NCI-H2081 treated with DMSO at 0.1 percent for 48 hours (cell line): ENCODE measurements at places on chromosomes 1 and 21.

- no peak for DNase-seq
These were observed 130.0 kb upstream of the ZNHIT6 start for GRCh38 chr1:85838238-85838637.

GRCh38 chr1:229947968-229948367 is 119.1 kb upstream of the GALNT2 start:
- no peak for DNase-seq

- DNase-seq = no peak
These were observed 31.8 kb downstream of the AHDC1 start for GRCh38 chr1:27572019-27572678.

DNA sequence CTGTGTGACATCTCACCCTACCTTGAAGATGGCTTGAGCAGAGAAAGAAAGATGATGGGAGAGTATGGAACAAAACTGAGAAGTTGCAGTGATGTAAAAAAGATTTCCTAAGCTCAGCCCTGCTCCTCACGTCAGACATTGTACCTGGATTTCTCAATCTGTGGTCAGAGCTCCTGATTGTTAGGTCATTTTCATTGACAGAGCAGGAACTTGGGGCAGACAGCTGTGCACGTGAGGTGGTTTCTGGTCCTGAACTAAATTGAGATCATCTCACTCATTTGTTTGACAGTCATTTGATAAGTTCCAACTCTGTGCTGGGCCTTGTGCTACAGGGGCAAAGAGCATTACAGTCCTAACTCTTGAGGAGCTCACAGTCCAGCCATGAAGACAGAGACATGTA is 10.2 kb downstream of the TRAF3IP3 start:
- no peak for DNase-seq

DNA sequence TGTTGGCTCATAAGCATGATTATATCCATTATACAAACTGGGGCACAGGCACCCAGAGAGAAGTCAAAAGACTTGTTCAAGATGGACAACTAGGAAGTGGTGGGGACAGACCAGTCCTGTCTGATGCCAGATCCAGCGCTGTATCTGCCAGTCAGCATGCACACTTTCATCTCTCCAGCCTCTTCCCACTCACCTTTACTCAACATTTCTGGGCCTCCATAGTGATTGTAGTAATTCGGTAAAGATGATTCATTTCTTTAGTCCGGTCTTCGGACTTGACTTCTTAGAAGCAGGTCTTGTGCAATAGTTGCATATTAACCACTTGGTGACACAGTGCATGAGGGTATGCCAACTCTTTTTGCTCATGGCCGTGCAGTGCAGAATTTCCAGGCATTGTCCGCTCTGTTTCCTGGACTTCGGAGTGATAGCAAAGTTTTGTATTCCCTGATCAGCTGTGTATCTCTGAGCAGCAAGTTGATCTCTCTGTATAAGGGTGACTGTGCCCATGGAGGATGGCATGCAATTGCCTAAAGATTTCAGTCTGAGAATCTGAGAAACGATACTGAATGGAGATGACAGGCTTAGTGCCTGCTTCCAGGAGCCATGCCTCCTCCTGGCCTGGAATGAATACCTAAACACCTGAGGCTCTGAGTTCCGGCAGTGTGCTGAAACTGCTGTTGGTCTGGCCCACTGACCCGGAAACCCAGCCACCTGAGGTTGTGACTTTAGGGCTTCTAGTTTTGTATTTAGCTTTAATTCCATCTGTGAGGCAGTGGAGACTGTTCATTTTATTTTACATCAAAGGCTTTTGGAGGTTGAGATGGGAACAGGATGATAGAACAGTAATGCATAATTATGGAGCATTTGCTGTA is 39.0 kb downstream of the GALNT2 start:
- no peak for DNase-seq

DNA sequence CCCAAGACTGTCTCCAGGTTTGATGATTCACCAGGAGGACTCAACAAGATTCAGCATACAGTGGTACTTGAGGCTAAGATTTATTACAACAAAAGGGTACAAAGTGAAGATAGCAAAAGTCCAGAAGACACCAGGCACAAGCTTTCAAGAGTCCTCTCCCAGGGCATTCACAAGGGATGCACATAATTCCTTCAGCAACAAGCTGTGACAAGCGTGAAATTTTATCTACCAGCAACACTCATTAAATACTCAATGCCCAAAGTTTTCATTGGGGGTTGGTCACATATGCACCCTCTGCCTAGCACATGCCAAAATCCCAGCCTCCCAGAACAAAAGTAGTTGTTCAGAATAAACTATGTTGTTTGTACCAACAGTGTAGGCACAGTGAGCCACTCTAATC is 62.3 kb downstream of the PRKACB start:
- no peak for DNase-seq

DNA sequence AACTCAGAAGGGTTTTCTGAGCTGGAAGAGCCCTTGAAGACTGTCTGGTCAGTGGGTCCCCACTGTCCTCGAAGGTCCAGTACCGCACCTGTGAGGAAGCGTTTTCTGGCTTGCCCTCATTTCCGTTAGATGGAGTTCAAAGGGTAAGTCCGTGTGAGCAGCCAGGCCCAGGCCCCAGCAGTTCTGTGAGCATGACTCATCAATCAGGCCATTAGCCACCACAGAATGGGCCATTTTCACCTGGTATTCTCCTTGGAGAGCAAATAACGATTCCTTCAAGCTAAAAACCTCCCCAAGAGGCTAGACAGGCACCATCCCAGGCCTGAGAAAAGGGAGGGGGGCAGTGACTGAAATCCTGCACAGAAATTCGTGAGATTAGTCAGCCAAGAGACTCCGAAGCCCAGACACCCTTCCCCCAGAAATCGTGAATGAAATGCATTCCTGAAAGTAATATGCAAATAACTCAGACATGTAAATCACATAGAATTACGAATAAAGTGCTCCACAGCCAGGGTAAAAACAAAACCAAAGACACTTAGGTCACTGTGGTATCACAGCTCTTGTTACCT is 66.0 kb downstream of the BCAR3 start:
- DNase-seq = no peak

GRCh38 chr1:88700425-88701013 is 16.4 kb downstream of the PKN2 start:
- DNase-seq = no peak

GRCh38 chr1:21914880-21915640 is 22.1 kb downstream of the HSPG2 start:
- no peak for DNase-seq
